ENCODE measurements at places on chromosomes 3 and 15.
A peak's percentile ranks its signal among the peaks of the same experiment; 100 is the strongest.

DNA sequence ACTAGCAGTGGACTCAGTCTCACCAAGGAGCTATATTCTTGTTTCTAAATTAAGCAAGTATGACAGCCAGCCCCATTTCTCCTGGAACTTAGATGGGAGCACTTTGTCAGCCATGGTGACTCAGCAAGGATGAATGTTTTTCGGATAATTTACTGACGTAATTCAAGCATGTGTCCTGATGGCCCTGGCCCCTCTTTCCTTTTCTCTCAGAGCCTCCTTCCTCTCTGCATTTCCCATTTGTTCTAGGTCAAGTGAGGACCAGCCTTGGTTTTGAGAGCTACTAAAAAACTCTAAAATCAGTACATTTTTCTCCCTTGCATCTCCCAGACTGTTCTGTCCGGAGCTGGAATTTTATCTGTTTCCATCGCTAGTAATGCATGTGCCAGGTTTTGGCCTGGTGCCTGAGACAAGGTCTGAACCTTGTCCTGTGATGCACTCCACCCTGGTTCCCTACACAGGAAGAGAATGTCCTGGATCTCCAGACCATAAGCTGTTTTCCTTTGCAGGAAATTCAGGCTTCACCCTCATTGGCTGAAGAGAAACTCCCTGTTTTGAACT lies 256.6 kb upstream of the ROPN1 start:
- DNase-seq: no peak

GRCh38 chr3:30752970-30753369 lies 141.5 kb downstream of the GADL1 start:
- DNase-seq: peak; percentile 42

DNA sequence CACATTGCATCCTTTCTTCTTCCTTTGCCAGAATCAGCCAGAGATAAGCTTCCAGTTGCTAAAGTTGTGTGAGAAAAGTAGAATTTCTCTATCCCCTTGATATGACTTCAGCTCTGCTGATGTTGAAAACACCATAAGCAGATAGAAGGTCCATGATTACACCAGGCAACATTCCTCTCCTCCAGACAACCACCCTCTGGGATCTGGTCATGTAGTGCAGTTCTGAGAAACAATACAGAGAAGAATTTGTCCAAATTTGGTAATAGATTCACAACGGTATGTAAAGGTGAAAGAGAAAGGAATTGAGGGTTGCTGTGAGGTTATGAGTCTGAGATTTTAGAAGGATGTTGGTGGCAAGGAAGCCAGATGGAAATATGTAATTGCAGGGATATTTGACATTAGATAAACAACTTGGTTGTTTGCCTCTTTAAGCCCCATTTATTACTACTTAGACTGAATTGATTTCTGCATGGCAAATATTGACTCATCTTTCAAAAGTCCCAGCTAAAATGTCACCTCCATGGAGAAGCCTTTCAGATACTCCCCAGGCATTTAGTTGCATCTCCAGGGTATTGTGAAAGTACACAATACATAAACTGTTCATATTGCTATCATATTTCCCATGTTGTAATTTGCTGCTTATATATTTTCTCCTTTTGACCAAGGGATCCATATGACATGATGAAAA lies 134.9 kb downstream of the GAP43 start:
- no peak for DNase-seq

- no peak for DNase-seq
Measured at GRCh38 chr3:23894254-23895061, 22.3 kb downstream of the NKIRAS1 start.

DNA sequence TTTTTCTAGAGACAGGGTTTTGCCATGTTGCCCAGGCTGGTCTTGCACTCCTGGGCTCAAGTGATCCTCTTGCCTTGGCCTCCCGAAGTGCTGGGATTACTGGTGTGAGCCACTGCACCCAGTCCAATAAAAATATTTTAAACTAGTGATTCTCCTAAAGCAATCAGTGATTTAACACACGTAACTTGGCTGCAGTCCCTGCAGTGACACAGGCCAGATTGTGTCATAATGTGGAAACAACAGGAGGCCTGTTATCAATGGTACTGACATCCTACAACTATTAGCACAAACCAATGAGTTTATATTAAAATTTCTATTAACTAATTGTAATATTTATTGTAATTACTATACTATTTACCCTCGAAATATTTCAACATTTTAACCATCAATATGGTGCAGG lies 1.6 kb upstream of the SEC61A1 start:
- no peak for DNase-seq

All from SK-N-MC (cell line).